ENCODE measurements at places on chromosomes 4 and X.
A peak's percentile ranks its signal among the peaks of the same experiment; 100 is the strongest.

GRCh38 chr4:59818656-59819055 lies 1381.5 kb upstream of the ADGRL3 start:
- DNase-seq, result no peak

GRCh38 chr4:139018501-139018900 lies 2.9 kb downstream of the NOCT start:
- no peak for DNase-seq

DNA sequence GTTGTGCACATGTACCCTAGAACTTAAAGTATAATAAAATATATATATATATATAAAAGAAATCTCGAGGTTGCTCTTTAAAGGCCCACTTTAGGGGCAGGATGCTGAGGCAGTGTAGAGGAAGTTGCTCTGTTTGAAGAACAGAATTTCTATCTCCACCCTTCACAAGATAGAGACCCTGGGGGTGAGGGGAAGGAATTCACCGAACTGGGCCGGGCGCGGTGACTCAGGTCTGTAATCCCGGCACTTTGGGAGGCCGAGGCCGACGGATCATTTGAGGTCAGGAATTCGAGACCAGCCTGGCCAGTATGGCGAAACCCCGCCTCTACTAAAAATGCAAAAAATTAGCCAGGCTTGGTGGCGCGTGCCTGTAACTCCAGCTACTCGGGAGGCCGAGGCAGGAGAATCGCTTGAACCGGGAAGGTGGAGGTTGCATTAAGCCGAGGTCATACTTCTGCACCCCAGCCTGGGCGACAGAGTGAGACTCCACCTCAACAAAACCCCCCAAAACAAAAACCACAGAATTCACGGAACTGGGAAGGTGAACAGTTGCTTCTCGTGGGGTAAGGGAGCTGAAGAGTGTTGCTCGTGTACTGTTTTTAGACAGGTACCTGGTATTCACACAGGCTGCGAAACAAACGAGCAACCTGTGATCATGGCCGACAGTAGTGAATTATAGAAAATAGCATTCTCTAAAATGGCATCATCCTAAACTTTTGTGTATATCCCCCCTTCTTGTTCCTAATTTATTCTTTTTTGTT lies 6.2 kb downstream of the PLAC8 start:
- no peak for DNase-seq

DNA sequence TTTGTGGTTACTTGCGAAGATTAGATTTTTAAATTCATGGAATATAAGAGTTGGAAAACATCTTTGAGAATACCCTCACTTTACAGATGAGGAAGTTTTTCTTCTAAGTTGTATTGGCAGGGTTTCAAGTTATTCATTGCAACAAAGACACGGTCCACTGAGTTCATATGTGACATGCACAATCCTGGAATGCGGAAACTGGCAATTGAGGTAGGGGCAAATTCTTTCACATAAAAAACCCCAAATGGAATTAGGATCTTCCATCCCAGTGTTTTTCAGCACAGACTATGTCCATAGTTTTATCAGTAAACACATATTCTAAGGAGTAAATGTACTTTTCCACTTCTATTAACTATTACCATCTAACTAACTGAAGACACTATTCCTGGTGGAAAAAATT lies 81.8 kb upstream of the NAP1L5 start:
- DNase-seq, result no peak

- DNase-seq, result peak; percentile 5
These were observed 750 bp downstream of the ARMCX5 start for GRCh38 chrX:102599951-102600579.

- DNase-seq, result no peak
These were observed 47.1 kb downstream of the PCDH7 start for GRCh38 chr4:30767147-30767845.

Data from pulmonary artery endothelial cell (primary cell).